Chondrocyte (in vitro differentiated cells): ENCODE measurements at places on chromosomes 1 and 21. TPM values are rescaled to one million over a fixed set of nuclear protein-coding genes. Genes with fewer than 3 reads are reported as not detected.

Gene FAM89A
- total RNA-seq: 17.2 to 20.2 TPM (median 19.7 TPM) in 3 replicates

Gene FCER1A
- not detected in 3 replicates for total RNA-seq

Gene LYPLA2
- total RNA-seq: 39.8 to 43.0 TPM (median 40.4 TPM) in 3 replicates

Gene KRTAP19-3
- total RNA-seq: not detected in 3 replicates

Gene EPS8L3
- not detected in 3 replicates for total RNA-seq

Gene OR10Z1
- total RNA-seq: not detected in 3 replicates

Gene GORAB
- 16.2 to 22.6 TPM (median 16.9 TPM) in 3 replicates for total RNA-seq

Gene RCSD1
- 1.1 to 1.4 TPM in 2 of 3 replicates, not detected in the other for total RNA-seq

Gene CSF1
- 15.2 to 19.8 TPM (median 16.8 TPM) in 3 replicates for total RNA-seq

Gene ENSA
- 85.5 to 125 TPM (median 85.7 TPM) in 3 replicates for total RNA-seq

Gene PEA15
- total RNA-seq: 166 to 335 TPM (median 325 TPM) in 3 replicates

Gene DNAJC28
- 2.4 to 3.5 TPM (median 2.6 TPM) in 3 replicates for total RNA-seq

Gene LCK
- total RNA-seq: not detected in 3 replicates

DNA sequence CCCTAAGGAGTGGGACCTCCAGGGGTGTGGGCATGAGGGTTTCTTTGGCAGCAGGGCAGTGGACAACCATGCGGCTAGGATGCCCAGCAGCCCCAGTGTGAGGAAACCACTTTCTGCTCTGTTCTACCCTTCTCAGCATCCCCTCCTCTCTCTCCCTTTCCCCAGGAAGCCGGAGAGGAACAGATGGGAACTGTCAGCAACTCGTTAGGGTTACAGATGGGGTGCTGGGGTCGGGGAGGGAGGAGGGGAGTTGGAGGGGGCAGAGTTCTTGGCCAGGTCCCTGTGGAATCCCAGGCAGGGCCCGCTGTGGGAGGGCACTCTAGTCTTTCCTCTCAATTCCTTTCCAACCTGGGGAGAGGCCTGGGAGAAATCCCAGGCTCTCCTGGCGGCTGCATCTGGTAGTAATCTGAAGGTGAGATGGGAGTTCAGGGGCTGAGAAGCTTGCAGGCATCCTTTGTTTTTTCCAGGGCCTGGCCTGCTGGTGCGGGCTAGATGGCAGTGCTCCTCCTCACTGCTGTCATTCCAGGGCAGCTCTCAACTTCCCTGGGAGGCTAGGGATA, 93.9 kb upstream of the CSF3R start:
- H3K4me1 ChIP-seq: no peaks in the 10 kb centered on the region
- H3K27ac ChIP-seq: no peak overlapping the region
- H3K27me3 ChIP-seq: peaks cover 54% of the 10 kb centered on the region
- no peaks in the 10 kb centered on the region for H3K36me3 ChIP-seq
- no peak overlapping the region for H3K4me3 ChIP-seq

- no peaks in the 10 kb centered on the region for H3K4me1 ChIP-seq
- DNase-seq: no peak
- H3K27me3 ChIP-seq: peaks cover 10% of the 10 kb centered on the region
- no peak overlapping the region for H3K4me3 ChIP-seq
- H3K27ac ChIP-seq: no peak overlapping the region
These were observed 14.1 kb upstream of the CTH start for GRCh38 chr1:70397013-70397412.

DNA sequence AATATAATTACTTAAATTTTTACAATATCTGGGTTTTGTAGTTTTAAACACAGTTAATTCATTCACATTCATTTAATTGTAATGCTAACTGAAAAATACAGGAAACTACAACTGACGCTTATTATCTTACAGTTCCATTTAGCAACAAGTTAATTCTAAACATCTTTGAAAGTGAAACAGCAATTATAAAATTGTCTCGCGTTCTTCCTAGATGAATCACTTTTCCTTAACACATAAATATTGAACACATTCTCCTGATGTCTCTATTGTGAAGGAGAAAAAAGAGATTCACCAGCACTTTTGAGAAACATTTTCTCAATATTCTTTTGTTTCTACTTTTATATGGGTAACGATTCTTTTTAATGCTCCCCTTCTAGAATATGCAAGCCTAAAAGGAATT, 6.4 kb downstream of the PTGFR start:
- no peak overlapping the region for H3K4me3 ChIP-seq
- no peak for DNase-seq
- no peak overlapping the region for H3K27ac ChIP-seq
- no peaks in the 10 kb centered on the region for H3K4me1 ChIP-seq

GRCh38 chr1:161265305-161265704, 6.8 kb downstream of the PCP4L1 start:
- no peak overlapping the region for H3K27ac ChIP-seq
- no peak for DNase-seq
- no peak overlapping the region for H3K4me3 ChIP-seq
- no peaks in the 10 kb centered on the region for H3K36me3 ChIP-seq
- peaks cover 23% of the 10 kb centered on the region for H3K4me1 ChIP-seq
- H3K27me3 ChIP-seq: peaks cover 17% of the 10 kb centered on the region

DNA sequence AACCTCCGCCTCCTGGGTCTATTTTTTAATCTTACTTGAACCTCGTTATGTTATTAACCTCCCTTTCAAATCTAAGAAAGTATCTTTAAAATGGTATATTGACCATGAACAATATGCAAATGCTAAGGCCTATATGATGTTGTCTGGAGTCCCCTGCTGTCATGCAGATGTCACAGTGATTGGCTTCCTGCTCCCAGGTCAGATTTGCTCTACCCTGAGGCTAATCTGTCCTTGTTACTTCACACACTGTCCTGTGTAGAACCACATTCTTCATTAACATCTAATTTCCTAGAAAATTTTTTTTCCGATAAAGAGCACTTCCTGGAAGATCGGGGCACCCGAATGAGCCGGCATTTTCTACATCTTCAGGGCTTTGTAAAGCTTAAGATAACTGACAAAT, 306.6 kb downstream of the MRPL39 start:
- no peaks in the 10 kb centered on the region for H3K36me3 ChIP-seq
- no peaks in the 10 kb centered on the region for H3K27me3 ChIP-seq
- no peaks in the 10 kb centered on the region for H3K4me1 ChIP-seq

DNA sequence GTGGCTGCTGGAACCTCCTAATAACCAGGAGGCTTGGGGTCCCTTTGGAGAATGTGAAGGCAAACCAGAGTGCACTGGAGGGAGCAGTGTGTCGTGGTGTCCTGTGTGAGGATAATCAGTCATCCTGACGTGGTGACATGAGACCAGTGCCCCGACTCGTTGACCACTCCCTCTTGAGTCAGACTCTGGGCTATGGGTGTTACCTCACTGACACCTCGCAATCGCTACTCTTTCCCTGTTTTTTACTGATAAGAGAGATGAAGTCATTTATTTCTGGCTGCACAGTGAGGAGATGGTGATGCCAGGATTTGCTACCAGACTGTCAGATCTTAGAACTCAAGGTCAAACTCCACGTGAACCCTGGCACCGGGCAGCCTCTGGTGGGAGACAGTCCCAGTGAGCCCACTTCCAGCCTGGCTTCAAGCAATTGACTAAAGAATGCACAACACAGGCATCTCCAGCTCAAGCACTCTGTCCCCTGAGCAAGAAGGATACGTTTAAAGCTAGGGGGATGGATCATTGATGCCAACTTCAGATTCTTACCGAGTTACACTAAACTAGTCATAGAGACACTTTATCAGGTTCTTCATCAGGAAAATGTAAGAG, 30.3 kb downstream of the UBASH3A start:
- H3K36me3 ChIP-seq: no peaks in the 10 kb centered on the region

- H3K36me3 ChIP-seq: no peaks in the 10 kb centered on the region
- no peaks in the 10 kb centered on the region for H3K4me1 ChIP-seq
- H3K4me3 ChIP-seq: no peak overlapping the region
- no peak overlapping the region for H3K27ac ChIP-seq
- H3K27me3 ChIP-seq: peaks cover 21% of the 10 kb centered on the region
These were observed 7.6 kb upstream of the XKR8 start for GRCh38 chr1:27952147-27952546.

DNA sequence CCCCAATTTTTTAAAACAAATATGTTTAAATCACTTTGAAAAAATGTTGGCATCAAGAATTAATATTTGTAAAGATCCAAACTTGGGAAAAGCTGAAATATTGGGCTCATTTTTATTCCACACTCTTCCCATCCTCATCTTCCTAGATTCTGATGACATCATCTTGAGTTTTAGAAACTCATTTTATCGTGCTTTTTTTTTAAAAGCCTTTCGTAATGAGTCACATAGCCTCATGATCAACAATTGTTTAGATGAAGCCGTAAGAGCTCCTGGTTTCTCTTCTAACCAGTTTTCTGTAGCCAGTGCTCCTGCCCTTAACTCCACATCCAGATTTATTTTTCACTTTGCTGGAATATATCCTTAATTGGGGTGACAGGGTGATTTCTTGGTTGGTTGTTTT, 78.6 kb downstream of the POFUT2 start:
- DNase-seq: no peak
- H3K27ac ChIP-seq: no peak overlapping the region
- H3K27me3 ChIP-seq: no peaks in the 10 kb centered on the region
- no peak overlapping the region for H3K4me3 ChIP-seq
- H3K36me3 ChIP-seq: peaks cover 36% of the 10 kb centered on the region

GRCh38 chr1:193348091-193348768, 161.8 kb upstream of the B3GALT2 start:
- DNase-seq: no peak
- H3K4me3 ChIP-seq: no peak overlapping the region
- H3K27ac ChIP-seq: no peak overlapping the region
- peaks cover 10% of the 10 kb centered on the region for H3K4me1 ChIP-seq
- H3K36me3 ChIP-seq: peaks cover 2% of the 10 kb centered on the region
- no peaks in the 10 kb centered on the region for H3K27me3 ChIP-seq

DNA sequence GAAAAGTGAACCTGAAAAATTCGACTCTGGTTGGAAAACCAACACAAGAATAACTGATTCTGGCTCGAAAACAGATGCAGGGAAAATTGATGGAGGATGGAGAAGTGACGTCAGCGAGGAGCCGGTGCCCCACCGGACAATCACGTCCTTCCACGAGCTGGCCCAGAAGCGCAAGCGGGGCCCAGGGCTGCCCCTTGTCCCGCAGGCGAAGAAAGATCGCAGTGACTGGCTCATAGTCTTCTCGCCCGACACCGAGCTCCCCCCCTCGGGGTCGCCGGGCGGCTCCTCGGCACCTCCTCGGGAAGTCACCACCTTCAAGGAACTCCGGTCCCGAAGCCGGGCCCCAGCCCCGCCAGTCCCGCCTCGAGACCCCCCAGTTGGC, 1.9 kb downstream of the RUSC1 start:
- H3K4me3 ChIP-seq: peak overlapping the region; percentile 89
- H3K27me3 ChIP-seq: no peaks in the 10 kb centered on the region
- H3K36me3 ChIP-seq: peaks cover 4% of the 10 kb centered on the region

GRCh38 chr1:178534137-178534868, 21.4 kb downstream of the TEX35 start:
- no peak for DNase-seq
- H3K36me3 ChIP-seq: no peaks in the 10 kb centered on the region
- no peak overlapping the region for H3K27ac ChIP-seq
- no peak overlapping the region for H3K4me3 ChIP-seq
- H3K4me1 ChIP-seq: peaks cover 50% of the 10 kb centered on the region
- no peaks in the 10 kb centered on the region for H3K27me3 ChIP-seq

GRCh38 chr1:47839433-47839760, 157.8 kb downstream of the TRABD2B start:
- no peak for DNase-seq
- no peak overlapping the region for H3K27ac ChIP-seq
- no peak overlapping the region for H3K4me3 ChIP-seq

GRCh38 chr1:70168283-70168682, 37.1 kb downstream of the LRRC40 start:
- no peak overlapping the region for H3K4me3 ChIP-seq
- H3K4me1 ChIP-seq: no peaks in the 10 kb centered on the region
- H3K27me3 ChIP-seq: no peaks in the 10 kb centered on the region
- peaks cover 4% of the 10 kb centered on the region for H3K36me3 ChIP-seq
- no peak overlapping the region for H3K27ac ChIP-seq

DNA sequence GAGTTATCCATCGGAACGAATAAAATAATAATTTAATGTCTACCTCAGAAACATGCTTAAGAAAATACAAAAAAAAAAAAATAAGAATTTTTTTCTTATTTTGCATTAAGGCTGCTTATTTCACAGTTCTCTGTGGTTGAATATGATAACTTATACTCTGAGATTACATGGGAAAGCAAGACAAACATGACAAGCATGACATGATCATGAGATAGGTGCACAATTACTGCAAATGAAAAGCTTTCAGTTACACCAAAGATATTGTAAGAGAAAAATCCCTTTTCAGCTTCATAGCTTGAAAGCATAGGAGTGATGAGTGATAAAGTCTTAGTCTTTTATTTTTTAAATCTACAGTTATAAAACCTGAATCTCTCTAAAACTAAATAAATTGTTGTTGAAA, 154.1 kb downstream of the BRINP3 start:
- H3K4me3 ChIP-seq: no peak overlapping the region
- H3K27me3 ChIP-seq: peaks cover 2% of the 10 kb centered on the region
- H3K27ac ChIP-seq: no peak overlapping the region
- DNase-seq: no peak
- H3K4me1 ChIP-seq: no peaks in the 10 kb centered on the region
- no peaks in the 10 kb centered on the region for H3K36me3 ChIP-seq

DNA sequence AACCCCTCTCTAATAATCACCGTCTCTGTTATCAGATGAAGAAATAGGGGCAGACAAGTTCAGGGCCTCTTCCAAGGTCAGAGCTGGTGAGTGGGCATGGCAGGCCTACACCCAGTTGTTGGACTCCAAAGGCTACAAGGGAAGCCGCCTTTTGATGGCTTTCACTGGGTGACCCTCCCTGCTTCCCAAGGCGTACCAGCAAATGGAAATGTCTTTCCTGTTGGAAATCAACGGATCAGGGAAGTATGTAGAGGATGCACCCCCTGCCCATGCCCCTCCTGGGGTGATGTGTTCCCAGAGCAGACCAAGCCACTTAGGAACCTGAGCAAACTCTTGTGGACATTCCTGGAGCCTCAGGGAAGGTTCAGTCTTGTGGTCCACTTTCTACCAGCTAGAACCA, 47.4 kb downstream of the LGR6 start:
- no peaks in the 10 kb centered on the region for H3K36me3 ChIP-seq
- no peak for DNase-seq
- H3K4me1 ChIP-seq: peaks cover 43% of the 10 kb centered on the region
- H3K27ac ChIP-seq: peak overlapping the region; percentile 56

DNA sequence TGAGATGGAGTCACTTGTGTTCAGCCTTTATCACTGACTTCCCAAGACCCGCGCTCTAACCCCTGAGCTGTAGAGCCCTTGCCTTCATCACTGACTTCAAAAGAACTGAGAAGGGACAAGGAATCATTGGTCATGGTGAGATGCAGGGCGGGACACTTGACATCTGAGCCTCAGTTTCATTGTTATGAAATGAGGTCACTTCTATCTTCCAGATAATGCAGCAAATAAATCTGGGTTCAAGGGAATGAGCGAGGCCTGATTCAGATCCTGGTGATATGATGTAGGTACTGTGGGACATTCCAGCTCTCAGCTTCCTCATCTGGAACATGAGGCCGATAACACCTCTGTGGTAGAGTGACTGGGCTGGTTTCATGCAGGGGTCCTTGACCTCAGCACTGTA, 13.8 kb downstream of the KAZN start:
- H3K4me3 ChIP-seq: no peak overlapping the region
- H3K4me1 ChIP-seq: no peaks in the 10 kb centered on the region
- DNase-seq: no peak
- no peaks in the 10 kb centered on the region for H3K36me3 ChIP-seq
- no peak overlapping the region for H3K27ac ChIP-seq

- H3K27ac ChIP-seq: no peak overlapping the region
- no peaks in the 10 kb centered on the region for H3K27me3 ChIP-seq
- no peaks in the 10 kb centered on the region for H3K36me3 ChIP-seq
- H3K4me1 ChIP-seq: peaks cover 17% of the 10 kb centered on the region
These were observed 135.9 kb downstream of the ACBD6 start for GRCh38 chr1:180366371-180367068.
